ENCODE measurements at places on chromosomes 4 and X.

GRCh38 chr4:10045481-10045880 is 24.2 kb upstream of the SLC2A9 start:
- no peak for DNase-seq

- DNase-seq: no peak
Observed at GRCh38 chr4:152106781-152107321, 346.0 kb upstream of the GATB start.

DNA sequence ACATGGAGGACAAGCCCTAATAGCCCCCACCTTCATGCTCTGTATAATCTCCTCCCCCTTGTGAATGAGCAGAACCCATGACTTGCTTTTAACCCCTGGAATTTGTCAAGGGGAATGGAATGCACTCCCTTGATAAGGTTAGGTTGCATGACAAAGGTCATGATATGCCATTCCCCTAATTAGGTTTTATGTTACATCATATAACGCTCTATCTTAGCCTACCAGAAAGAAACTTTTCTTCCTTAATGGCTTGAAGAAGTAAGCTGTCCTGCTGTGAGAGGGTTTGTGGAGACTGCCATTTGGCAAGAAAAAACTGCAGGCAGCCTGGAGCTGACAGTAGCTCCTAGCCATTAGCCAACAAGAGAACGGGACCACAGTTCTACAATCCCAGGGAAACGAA is 399.8 kb upstream of the MAD2L1 start:
- DNase-seq: no peak

GRCh38 chr4:74543231-74543781 is 98.4 kb downstream of the AREG start:
- DNase-seq: no peak

GRCh38 chr4:75705198-75705977 is 19.0 kb upstream of the USO1 start:
- DNase-seq: no peak

- DNase-seq: no peak
Observed at GRCh38 chr4:17206829-17207801, 304.8 kb downstream of the QDPR start.

DNA sequence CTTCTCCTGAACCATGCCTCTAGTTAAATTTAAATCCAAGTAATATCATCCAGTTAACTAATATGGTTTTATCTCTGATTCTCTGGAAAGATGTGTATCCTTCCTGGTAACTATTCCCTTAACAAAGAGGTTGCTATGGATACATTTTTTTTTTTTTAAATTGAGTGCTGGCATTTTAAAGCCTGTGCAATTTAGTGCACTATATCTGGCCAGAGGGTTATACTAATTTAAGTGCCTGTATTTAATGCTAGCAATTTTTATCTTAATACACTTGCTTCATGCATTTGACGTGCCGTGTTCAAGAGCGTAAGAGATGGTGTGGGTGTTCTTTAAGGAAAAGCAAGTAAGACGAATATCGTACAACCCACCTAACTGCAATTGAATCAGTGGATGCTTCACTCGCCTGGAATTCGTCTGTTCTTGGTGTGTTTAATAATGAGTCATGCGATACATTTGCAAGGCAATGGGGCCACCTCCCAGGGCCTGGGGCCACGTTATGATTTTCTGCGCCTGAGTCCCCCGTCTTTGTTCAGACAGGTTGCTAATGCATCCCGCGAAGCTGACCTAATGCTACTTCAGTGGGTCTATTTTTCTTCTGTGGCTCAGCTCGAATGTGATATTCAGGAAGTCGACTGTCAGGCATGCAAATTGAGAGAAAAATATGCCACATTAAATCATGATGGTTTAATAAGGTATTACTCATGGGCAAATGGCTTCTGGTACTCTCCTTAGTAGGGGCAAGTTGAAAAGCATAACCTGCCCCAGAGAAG is 14.2 kb upstream of the MID1 start:
- no peak for DNase-seq

GRCh38 chrX:109656774-109657173 is 31.8 kb upstream of the KCNE5 start:
- DNase-seq: no peak
